ENCODE measurements at places on chromosomes 7 and 10.
A peak's percentile ranks its signal among the peaks of the same experiment; 100 is the strongest.

GRCh38 chr10:34781711-34782110, 33.4 kb downstream of the PARD3 start:
- no peak for DNase-seq

- no peak for DNase-seq
These were observed 111.0 kb downstream of the EGFR start for GRCh38 chr7:55129541-55130394.

GRCh38 chr7:127336458-127336857, 56.0 kb downstream of the ZNF800 start:
- no peak for DNase-seq

GRCh38 chr7:46411236-46411635, 490.2 kb upstream of the IGFBP3 start:
- no peak for DNase-seq

DNA sequence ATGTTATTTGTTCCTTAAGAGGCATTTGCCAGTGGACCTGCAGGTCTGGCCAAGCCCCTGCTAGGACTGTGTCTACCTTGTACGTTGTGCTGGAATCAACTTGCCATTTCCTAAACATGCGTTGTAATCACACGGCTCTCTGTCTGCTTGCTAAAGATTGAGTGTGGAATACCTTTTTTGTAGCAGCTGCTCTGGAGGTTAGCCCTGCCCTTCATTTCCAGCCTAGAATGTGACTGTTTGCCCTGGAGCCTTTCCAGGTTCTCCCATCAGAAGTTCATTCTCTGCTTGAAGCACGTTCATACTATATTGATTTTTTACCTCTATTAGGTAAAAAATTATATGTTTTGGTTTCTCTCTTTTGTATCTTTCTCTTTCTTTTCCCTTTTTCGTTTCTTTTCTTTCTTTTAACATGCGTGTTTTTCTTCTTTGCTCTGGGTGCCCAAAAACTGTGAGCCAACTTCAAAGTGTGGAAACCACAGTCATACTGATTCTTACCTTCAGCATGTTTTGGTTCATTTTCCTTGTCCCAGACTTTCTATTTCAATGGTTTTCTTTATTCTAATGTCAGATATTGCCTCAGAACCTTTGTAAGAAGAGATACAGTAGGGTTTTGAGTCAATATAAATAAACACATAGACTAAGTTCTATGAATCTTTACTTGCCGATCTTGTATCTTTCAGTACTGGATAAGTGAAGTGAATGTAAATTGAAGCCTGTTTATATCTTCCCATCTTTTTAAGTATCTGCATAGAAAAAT, 111.9 kb upstream of the RPA3 start:
- no peak for DNase-seq

DNA sequence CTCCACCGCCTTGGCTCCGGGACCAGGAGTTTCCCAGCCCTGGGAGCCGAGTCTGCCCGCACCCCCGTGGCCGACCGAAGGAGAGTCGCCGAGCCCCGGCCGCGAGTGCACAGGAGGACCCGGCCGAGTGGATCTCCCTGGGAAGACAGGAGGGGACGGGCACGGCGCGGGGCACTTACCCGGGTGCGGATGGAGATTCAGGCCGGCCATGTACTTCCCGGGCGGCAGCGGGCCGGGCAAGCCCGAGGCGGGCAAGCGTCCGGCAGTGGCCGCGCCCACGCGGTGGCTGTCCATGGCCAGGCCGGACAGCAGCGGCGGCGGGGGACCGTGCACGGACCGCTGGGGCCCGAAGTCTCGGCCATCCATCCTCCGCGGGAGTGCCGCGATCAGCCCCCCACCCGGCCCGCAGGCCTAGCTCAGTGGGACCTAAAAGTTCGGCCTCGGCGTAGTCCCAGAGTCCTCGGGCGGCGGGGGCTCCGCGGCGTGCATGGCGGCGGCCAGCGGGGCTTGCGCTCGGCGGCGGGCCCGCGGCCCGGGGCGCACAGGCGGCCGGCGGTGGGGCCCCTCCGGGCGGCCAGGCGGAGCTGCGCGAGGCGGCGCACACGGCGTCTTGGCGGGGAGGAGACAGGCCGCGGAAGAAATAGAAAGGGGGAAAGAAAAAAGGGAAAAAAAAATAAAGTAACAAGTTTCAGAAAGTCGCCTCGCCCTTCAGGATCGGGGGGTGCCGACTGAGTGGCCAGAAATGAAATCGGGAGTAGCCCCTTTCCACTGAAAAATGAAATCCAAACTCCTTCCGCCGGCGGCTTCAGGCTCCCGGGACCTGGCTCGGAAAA, 2.5 kb downstream of the TNRC18 start:
- DNase-seq, result peak; percentile 53

DNA sequence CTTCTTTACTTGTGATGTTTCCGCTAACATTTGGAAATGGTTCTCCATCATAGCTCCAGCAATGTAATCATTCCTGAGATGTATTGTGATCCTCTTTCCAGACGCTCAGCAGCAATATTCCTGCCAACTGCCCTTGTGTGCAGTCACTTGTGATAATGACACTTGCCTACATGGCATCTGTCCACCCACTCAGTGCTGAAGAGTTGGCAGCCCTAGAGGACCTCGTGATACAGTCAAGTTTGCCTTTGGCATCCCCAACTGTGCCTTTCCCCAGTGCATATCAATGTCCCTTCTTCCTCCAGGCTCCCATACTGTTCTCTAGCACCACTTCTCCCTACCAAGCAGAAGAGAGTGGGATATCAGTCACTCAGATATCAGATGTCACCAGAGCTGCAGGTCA, 64.9 kb downstream of the MYOF start:
- no peak for DNase-seq

DNA sequence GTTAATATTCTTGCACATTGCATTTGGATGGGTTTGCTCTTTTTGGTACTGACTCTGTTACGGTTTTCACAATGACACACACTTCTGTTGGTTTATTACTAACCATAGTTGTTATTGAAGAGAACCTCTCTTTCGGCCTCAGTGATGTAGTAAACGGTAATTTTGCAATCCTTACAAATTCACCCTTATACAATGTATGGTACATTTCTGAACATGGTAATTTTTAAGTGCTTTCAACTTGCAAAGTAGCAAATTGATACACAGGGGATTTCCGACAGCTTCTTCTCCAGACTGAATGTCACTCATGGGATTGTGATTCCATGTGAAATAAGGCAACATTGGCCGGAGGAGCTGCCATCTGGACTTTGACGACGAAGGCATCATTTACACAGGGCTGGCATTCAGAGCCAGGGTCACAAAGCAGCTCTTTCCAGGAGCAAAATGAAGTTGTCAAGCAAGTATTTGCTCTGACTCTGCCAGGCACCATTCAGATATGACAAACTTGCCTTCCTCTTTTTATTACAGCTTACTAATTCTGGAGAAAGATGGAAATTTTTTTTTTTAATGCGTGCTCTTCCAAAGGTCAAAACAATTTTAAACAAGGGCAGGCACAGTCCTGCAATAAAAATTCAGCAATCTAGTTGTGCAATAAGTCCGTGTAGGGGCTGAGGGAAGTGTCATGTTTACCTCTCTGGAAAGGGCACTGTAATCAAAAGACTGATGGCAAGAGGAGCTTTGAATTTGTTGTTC, 711.5 kb upstream of the C7orf33 start:
- DNase-seq, result no peak

DNA sequence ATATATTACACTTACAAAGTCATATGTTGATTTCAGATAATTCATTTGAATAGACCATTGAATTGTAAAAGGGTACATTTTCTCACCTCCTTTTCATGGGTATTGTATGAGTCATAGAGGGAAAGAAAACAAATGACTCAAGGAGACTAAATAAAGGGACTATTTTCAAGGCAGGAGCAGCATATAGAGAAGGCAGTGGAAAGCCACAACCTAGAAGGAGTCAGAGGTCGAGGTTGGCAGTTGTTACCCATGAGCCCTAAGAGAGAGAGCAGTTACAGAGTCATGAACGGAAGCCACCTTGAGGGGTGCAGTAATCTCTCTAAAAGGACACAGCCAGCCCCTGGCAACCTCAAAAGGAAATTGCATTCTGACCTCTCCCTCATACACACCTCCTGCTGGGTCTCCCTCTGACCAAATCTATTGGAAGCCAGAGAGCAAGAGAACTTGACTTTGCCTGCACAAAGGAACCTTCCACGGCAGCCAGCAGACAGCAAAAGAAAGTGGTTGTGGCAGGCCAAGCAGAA, 137.9 kb downstream of the GRM8 start:
- DNase-seq, result no peak

- DNase-seq, result no peak
These were observed 23.2 kb downstream of the CALCR start for GRCh38 chr7:93551063-93551895.

DNA sequence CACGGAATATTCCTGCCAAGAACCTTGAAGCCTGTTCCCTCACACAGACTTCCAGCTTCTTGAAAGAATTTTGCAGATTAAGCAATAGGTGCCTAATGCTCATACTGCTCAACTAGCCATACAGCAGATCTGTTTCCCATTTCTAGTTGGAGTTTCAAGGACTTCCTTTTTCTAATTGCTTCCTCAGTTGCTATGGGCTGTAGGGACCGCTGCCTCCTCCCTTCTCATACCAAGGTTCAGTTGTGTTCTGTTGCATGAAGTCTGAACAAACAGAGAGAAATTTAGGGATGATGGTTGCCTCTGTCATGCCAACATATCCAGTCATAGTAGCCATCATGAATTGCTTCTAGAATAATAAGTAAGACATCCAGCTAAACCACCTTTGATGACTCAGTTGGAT, 6.8 kb downstream of the ITGA8 start:
- no peak for DNase-seq

GRCh38 chr7:37932543-37932942, 12.1 kb downstream of the EPDR1 start:
- no peak for DNase-seq

DNA sequence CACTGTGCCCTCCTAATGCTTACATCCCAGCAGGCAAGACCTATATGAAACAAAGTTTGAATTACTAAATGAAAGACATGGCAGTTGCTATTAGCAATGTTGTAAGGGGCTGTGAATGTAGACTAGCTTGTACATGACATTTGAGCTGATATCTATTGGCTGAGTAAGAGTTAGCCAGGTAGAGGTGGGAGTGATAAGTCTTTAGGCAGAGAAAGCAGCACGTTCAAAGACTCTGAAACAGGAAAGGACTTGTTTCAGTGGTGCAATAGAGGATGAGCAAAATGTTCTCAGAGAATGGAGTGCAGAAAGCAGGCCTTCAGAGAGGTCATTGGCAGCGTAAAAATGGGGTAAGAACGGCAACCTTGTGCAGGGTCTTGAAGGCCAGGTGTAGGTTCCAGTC, 687.6 kb downstream of the AUTS2 start:
- no peak for DNase-seq

- no peak for DNase-seq
These were observed 35.5 kb upstream of the RNF32 start for GRCh38 chr7:156604836-156605695.

DNA sequence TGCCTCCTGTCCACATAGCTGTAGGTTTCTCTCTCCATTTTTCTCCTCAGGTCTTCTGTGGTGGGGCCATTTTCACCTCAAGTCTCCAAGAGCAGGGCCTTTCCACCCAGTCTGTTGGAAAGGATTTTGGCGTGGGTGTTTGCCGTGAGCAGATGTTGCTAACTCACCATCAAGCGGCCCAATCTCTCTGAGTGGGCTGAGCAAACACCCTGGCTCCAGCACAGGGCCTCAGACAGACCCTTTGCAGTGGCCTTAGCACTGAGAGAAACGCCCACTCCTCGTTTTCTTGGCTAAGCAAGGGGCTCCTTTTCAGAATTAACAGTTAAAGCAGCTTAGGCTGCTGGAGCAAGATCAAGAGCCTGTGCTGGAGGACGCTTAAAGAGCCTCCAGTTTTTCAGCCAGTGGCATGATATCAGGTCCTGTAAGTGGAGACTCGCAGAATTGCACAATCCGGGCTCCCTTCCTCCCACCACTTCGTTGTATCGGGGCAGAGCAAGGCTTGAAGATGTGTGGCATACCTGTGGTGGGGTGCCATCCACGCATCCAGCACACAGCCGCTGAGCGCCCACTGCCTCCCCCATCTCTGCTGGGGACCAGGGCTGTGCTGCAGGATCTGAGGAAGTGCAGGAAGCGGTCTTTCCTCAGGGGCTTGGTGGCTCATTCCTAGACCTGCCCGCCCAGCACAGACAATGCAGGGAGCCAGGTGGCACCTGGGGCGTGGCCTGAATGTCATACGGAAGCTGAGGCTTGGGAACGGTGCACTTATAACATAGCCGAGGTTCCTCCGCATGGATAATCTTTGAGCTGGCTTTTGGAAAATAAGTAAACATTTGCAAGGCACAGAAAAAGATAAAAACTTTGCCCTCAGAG, 142.7 kb downstream of the ADARB2 start:
- no peak for DNase-seq

- DNase-seq, result no peak
These were observed 291.0 kb upstream of the KMT2E start for GRCh38 chr7:104723001-104723400.

Measured in bone marrow (tissue), 2 donors.